ENCODE measurements at places on chromosomes 16 and 17.

GRCh38 chr16:22318690-22319358, 21.6 kb downstream of the POLR3E start:
- peak; percentile 46 for DNase-seq

DNA sequence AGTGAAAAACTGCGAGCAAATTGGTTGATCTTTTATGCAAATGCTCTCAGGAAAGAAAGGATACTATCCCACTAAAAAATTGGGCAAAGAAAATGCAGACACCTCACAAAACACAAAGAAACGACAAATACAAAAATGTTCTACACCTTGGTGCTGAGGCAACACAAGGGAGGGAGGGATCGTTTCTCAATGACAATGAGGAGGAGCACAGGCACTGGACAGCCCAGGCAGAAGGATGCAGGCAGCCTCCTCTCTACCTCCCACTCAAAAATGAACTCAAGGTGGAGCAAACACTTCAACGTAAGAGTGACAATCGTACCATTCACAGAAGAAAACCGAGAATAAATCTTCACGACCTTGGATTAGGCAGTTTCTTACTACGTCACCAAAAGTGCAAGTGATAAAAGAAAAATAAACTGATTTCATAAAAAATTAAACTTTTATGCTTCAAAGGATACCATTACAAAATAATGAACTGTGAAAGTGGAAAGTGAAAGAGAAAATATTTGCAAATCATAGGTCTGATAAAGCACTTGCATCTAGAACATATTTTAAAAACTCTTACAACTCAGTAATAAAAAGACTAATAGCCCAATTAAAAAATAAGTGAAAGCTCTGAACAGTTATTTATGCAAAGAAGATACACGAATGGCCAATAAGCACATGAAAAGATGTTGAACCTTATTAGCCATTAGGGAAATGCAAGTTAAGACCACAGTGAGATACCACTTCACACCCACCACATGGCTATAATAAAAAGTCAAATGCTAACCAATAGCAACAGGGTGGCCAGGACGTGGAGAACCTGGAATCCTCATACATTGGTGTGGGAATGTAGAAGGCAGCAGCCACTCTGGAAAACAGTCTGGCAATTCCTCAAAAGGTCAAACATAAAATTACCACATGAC, 80.8 kb upstream of the TRAP1 start:
- no peak for DNase-seq

- no peak for DNase-seq
These were observed 6.1 kb upstream of the RANGRF start for GRCh38 chr17:8282345-8282744.

DNA sequence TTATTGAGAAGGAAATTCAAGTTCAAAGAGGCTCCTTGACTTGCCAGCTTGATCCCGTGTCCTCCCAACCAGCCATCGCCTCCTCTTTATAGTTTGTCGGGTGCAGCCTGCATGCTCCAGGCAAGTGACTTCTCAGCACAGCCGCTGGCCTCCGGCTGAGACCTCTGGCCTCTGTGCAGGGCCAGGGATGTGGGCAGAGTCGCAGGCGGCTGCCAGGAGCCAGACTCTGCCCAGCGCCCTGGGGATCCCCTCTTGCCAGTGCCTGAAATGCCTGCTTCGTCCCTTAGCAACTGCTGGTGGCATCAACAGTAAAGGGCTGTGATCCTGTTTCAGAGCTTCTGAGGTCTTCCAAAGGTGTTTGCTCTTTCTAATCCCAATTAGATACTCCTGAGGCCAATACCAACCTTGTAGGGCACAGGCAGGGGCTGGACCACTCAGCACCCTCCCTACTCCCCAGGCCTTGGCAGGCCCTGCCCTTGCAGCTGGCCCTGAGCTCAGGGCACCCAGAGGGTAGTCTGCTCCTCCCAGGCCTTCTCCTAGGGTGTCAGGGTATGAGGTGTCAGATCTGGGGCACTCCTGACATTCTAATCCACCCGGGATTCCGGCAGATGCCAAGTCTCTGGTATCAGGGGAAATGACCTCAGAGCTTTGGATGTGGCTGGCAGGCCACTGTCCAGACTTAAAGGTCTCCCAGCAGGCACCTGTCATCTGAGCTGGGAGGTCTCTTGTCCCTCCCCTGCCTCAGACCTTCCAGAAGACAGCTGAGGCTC, 68.0 kb upstream of the SIAH1 start:
- no peak for DNase-seq

GRCh38 chr16:60041671-60042070, 1307.6 kb upstream of the GOT2 start:
- DNase-seq, result no peak

- DNase-seq, result no peak
These were observed 161.0 kb downstream of the CBLN1 start for GRCh38 chr16:49120631-49121030.

GRCh38 chr16:2475413-2476344, 752 bp downstream of the TBC1D24 start:
- peak; percentile 62 for DNase-seq

DNA sequence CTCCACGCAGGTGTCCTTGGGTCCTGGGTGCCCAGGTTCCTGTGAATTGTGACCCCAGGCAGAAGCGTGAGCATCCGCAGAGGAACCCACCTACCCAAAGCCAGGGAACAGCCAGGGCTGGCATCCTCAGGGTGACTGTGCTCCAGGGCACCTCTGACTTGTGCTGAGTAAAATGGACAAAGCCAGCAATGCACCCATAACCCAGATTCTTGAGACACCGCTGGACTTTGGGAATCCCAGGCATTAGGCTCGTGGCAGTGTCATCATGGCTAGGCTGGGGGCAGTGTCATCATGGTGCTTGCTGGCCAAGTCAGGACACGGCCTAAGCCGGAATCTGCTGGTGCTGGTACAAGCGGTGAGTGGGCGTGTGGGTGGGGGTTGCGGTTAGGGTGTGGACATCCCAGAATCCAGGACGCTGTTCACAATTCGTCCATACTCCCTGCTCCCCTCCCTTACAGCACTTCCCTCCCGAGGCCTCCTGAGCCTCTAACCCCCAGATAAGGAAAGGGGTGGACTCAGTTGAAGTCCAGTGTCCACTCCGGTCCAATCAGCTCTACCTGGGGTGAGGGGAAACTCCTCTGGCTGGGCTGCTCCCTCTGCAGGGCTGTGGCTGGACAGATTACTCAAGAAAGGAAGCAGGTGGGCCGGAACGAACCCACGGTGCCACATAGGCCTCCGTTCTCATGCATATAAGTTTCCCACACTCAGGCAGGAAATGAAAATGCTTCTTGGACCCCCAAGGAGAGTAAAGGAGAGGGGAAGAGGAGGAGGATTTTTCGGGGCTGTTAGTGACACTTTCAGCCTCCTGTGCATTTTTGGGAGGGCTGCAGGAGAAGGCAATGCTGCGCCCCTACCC, 138.9 kb downstream of the SEC14L1 start:
- DNase-seq, result no peak

- DNase-seq, result no peak
These were observed at the start of gene HEATR9 for GRCh38 chr17:35868737-35869136. TSS of gene HEATR9 (minus strand) at chr17:35868891. CDS start at chr17:35868742, 149 bp downstream.

GRCh38 chr17:1573932-1574696, 11.5 kb upstream of the PITPNA start:
- peak; percentile 50 for DNase-seq

Measured in CD8-positive, alpha-beta T cell (primary cell).